Bronchial epithelial cell (primary cell): ENCODE measurements at places on chromosomes 5 and 9.
A peak's percentile ranks its signal among the peaks of the same experiment; 100 is the strongest.

DNA sequence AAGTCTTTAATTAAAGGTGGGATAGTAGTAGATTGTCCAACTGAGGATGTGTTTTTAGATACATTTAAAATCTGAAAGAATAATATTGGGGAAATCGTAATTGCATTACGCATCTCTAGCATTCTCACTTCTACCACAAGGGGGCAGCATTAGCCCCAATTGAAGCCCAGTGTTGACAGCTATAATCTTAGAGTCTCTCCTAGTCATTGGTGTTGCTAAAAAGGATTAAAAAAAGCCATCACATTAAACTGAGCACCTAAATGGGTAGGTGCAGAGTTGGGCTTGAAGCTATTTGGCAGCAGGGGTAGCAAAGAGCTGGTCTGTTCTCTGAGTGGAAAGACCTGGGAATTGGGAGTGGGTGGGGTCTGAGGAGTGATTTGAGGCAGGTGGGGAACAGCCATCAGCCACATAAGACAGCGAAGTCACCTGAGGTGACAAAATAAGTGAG is 177.2 kb downstream of the OSTF1 start:
- DNase-seq: peak; percentile 35

DNA sequence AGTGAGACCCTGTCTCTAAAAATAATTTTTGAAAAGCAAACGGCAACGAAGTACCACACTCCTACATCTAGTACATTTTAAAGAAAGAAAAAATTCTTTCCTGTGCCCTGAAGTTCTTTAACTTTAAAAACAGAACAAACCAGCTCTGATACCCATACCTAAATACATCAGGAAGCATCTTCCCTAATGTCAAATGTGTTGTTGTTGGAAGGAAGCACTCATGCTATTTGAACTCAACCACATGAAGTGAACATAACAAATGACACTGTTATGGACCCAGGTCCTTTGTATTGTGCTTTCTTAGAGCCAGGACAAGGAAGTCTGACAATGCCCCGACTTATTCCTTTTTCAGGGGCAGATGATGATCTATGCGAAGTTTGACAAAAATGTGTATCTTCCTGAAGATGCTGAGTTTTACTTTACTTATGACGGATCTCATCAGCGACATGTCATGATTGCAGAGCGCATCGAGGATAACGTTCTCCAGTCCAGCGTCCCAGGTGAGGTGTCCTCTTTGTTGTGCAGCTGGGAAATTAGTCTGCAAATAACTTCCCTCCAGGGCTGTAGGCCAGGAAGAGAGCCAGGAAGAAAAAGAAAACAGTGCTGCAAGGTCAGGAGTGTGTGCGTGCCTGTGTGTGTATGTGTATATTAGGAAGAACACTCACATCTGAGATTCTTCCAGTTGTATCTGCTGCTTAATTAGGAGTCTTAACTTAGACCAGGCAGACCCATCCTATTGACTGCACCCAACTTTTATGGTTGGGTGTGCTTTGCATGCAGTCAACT is 123.7 kb downstream of the ARHGEF28 start:
- DNase-seq: no peak

- no peak for DNase-seq
These were observed 24.5 kb upstream of the UBE2QL1 start for GRCh38 chr5:6424110-6424659.

DNA sequence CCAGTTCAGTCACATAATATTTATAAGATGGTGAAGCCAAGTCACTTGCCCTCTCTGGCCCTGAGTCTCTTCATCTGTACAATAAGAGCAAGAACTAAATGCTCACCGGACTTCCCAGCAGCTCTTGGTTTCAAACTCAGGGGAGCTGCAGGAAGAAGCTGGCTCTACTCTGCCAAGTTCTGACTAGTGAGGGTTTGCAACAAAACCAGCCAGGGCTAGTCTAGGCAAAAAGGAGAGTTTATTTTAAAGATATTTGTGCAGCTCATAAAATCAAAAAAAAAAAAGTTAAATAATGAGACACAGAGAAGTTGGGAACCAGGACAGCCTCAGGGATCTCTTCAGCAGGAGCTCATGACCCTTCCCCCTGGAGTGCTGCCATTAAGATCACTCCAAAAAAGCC is 107.3 kb downstream of the DOCK2 start:
- peak; percentile 58 for DNase-seq

- no peak for DNase-seq
These were observed 187.3 kb downstream of the FBN2 start for GRCh38 chr5:128350705-128351104.

GRCh38 chr9:134370638-134371037 is 44.4 kb downstream of the RXRA start:
- no peak for DNase-seq

GRCh38 chr9:123058834-123059233 is 25.4 kb downstream of the GPR21 start:
- DNase-seq: peak; percentile 15

DNA sequence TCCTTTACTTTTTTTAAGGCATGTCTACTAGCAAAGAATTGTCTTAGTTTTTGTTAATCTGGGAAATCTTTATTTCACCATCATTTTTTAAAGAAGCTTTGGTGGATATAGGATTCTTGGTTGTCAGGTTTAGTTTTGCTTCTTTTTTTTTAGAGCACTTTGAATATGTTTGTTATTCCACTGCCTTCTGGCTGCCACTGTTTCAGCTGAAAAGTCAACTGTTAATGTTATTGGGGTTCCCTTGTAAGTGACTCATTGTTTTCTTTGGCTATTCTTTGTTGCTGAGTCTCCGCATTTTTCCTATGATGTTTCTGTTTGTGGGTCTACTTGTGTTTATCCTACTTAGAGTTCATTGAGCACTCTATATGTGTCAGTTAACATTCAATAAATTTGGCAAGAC is 44.4 kb downstream of the PHAX start:
- DNase-seq: no peak

- peak; percentile 60 for DNase-seq
These were observed 164.5 kb upstream of the RGS7BP start for GRCh38 chr5:64341340-64341739.

DNA sequence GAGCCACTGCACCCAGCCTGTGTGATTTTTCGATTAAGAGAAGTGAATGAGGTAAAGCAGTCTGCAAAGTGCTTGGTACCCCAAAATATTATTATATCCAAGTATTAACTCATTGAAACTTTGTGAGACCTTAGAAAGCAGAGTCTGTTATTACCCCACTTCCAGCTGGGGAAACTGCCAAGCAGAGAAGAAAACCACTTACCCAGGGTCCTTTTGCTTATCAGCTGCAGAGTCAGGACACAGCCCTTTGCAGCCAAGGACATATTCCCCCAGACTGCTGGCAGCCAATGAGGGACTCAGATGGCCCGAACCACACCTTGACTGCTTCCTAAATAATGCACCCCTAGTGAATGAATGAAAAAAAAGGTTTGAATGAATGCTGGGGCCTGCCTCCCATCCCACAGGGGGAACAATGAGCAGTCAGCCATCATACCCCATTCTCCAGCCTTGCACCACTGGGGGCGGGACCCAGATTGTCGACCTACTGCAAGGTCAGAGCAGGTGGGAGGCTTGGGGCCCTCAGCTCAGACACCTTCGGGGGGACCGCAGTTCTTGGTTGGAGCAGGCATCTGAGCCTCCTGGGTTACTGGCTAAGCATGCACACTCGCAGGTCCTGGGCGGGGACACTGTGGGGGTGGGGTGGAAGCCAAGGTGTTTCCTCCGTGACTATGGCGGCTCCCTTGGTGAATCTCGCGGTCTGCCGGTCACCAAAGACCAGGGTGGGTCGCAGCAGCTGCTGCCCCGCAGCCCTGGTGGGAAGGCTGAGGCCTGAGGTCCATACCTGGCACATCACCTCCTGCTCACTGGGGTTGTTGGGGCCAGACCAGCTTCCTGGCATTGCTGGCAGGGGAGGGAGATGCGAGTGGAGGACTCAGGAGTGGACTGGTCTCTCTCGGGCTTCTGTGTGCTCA is 29.7 kb downstream of the PRRT1B start:
- no peak for DNase-seq

DNA sequence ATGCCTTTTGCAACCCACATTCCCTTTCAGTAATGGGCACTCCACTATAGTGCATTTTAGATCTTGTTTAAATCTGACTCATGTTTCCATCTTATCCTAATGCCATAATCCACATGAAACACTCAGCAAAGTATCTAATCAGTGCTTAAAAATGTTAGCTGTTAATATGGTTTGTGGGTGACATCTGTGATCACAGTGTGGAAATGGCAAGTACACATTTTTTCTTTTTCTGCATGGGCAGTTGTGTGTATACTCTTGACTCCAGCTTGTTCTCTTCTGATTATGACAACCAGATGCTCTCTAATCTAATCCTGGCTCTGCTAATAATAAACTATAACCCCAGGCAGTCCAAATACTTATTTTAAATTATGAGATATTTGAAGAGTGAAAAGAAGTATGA is 103.3 kb downstream of the EDIL3 start:
- DNase-seq: peak; percentile 13

DNA sequence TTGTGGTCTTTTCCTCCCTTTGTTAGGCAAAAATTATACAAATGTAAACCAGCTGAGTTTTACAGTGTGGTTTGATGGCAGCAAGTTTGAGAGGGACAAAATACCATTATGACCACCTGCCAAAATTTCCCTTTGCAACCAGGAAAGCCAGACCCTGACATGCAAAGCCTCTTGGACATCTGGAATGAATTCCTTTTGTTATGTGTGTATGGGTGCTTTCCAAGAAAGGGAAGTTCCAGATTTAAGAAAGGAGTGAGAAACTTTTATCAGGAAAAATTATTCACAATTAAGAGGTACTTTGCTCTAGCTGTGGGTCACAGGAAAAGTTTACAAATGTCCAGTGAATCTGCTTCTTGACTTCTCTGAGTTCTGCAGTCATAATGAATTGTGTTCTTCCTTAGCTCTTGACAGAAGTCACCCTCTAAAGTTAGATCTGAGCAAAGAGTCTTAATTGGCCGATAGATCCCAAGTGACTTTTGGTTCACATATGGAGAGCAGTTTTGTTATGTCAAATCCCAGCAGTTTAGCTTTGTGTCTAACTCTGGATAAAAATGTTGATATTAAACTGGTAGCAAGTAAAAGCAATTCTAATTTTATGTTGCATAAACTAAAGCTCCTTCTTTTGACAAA is 295.9 kb upstream of the ZNF608 start:
- DNase-seq: no peak

GRCh38 chr9:71515626-71516025 is 252.7 kb downstream of the CEMIP2 start:
- DNase-seq: no peak

DNA sequence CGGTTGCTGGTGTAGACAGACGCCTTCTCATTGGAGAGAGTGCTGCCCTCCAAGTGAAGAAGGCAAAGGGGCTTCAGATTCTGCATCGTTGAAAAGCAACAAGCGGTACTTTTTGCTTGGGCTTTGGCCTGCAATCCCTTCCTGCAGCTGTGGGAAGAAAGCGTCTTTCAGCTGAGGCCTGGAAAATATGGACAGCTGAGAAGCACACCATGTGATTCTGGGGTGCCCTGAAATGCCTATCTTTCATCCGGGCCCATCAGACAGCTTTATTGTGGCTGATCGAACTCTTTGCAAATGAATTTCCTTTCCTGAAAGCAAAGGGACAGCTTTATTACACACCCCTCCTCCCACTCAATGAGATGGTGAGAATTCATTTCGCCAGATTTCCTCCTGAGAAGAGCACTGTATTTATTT is 74.0 kb downstream of the NSG2 start:
- DNase-seq: no peak

- DNase-seq: peak; percentile 1
These were observed 265.0 kb upstream of the FAM174A start for GRCh38 chr5:100270023-100270771.

- no peak for DNase-seq
These were observed 118.3 kb downstream of the SLC1A3 start for GRCh38 chr5:36724467-36725332.

DNA sequence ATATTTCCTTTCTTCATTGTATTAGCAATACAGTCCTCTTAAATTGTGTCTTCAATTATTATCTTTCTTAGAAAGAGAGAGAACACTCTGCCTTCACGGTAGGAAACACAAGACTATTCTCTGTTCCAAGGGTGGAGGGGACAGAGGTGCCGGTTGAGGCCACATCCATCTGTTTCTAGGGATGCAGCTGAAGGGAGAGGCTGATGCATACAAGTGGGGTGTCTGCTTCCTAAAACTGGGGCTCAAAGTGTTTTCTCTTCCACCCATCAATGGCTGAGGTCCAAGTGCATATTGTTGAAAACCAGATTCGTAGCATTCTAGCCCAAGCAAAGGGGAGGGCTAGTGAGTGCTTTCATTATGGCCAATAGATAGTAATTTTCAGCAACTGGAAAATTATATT is 9.5 kb downstream of the IRX2 start:
- no peak for DNase-seq

DNA sequence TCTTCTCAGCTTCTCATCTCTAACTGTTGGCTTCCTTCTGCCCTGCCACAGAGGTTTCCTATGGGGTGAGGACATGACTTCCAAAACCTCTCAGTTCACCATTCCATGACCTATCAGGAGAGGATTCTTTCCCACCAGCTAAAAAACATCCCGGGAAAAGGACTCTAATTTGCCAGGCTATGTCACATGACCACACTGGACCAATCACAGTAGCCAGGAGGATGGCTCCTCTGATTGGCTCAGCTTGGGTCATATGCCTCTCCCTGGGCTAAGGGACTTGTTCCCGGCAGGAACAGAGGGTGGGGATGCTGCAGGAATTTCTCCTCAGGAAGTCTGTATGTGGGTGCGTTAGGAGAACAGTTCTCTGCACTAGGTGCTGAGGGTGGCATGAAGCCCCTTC is 40.3 kb upstream of the XPA start:
- no peak for DNase-seq

- DNase-seq: no peak
These were observed 29.1 kb upstream of the TCF7 start for GRCh38 chr5:134085411-134085810.
